ENCODE measurements at places on chromosomes 11 and 22. TPM values are rescaled to one million over a fixed set of nuclear protein-coding genes. Genes with fewer than 3 reads are reported as not detected.

Gene RNF26
- total RNA-seq, result 16.8 TPM

Gene POU2AF1
- total RNA-seq, result not detected

Gene FOLR2
- not detected for total RNA-seq

GRCh38 chr11:57460758-57461749, 726 bp downstream of the RTN4RL2 start:
- no peak for DNase-seq

DNA sequence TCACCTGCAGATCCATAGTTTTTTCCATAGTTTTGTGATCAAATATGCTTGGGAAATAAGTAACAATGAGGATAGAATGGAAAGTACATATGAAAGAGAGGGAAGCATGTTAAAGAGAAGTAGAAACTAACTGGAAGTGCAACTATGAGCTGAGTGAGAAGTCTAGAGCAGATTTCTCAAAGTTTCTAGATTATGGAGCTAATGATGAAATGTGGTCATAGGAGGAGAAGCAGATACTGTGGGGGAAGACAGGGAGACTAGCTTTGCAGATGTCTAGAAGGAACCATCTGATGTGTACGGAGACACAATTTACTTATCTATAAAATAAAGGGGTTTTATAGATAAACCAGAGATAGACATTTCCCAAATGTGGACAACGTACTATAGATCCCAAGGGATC, 37.1 kb downstream of the RELT start:
- no peak for DNase-seq

Gene RGL4
- total RNA-seq, result not detected

DNA sequence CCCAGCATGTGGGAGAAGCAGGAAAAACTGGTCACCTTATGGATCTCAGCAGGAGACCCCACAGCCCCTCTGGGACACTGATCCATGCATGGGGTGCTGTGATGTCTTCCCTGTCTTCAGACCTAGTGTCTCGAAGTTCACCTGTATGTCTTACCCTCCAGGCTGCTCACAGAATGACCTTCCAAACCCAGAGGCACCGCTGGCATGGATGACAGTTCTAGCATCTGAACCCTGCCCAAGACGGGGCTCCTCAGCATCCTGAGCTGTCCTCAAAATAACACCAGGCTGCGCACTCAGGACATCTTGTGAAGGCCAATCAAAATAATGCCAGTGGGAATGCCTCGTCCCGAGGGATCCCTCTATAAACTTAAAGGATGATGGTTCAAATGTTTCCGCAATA, 824.9 kb downstream of the TBC1D22A start:
- DNase-seq, result no peak

DNA sequence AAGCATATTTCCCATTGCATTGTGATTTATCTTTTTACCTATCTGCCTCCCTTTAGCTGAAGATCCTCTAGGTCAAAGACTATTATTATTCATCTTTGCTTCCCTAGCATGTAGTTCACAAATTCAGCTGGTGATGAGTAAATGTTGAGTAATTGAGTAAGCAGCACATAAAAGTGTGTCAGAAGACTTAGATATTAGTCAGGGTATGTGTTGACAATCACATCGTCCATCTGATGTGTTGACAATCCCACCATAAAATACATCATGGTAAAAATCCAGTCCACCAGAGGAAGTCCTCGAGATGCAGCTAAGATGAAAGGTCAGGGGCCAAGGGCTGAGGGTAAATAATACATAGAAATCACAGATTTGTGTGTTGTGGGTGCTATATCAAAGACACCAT, 22.9 kb upstream of the ABTB2 start:
- DNase-seq, result no peak

DNA sequence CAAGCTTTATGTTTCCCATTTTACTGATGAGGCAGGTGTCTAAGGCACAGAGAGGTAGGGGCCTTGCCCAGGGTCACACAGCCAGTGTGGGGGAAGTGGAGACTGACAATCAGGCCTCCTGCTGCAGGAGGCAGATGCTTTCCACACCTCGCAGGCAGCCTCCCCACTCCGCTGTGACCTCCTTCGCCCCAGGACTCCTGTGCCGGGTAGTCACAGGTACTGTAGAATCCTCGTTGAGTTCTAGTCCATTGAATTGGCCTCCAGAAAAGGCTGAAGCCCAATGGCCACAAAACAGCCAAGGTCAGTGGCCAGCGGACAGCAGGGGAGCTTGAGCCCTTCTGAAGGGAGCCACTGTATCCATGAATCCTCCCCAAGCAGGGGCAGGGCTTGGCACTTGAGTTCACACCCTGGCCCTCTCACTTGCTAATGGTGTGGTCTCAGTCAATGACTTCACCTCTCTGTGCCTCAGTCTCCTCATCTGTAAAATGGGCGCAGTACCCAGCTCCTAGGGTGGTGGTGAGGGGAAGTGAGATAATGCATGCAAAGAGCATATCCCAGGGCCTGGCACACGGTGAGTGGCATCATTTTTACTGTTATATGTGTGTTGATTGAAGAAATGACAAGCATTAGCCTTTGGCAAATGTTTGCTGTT, 1.1 kb upstream of the FXYD2 start:
- no peak for DNase-seq

Gene GLB1L2
- 0.17 TPM for total RNA-seq

GRCh38 chr11:17541330-17541885, 2.8 kb downstream of the USH1C start:
- no peak for DNase-seq

GRCh38 chr11:134561331-134561720, 149.3 kb upstream of the B3GAT1 start:
- DNase-seq, result no peak

Gene CNTF
- total RNA-seq, result 1.7 TPM

Gene HBG1
- total RNA-seq, result not detected

Gene TLCD5
- total RNA-seq, result 8.5 TPM

- DNase-seq, result no peak
Measured at GRCh38 chr11:65482306-65482850, 16.5 kb upstream of the MALAT1 start.

DNA sequence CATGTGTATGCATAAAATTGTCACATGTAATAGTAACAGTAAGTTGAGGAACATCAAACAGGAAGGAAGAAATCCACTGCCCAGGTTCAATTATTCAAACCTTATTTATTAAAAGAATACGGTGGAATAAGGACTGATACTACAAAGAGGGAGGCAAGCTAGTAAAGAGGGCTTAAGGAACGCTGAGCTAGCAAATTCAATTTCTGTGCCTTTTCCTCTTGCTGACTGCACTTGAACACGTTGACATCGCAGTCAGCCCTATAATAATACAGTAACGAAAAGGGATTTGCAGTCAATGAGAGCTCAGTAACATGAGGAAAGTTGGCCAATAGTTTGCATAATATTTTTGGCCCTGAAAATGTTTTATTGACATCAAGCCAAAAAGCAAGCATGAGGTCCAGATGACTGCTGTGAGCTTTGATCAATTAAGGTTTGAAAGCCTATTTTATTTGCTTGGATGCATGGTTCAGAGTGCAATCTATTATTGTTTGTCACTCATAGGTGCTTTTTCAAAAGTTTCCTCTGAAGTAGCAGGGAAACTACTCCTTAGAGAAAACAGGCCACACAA, 861.8 kb downstream of the LRRC4C start:
- DNase-seq, result no peak

GRCh38 chr11:110196241-110196754, 100.1 kb downstream of the RDX start:
- DNase-seq, result peak; percentile 58

DNA sequence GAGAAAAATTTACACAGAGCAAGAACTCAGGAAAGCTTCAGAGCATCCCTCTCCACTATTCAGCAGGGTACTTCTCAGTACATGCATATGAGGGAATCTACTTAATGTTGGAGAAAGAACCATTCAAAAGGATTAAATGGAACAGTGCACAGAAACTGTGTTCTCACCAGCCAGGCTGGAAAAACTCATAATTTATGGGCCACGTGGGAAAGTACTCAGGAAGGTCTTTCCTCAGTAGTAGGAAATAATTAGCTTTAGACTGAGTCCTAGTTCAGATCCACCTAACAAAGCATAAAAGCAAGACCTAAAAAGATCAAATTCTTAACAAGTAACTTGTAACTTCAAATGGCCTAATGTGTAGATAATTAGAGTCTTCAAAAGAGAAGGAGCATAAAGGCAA, 134.0 kb downstream of the FAM76B start:
- peak; percentile 5 for DNase-seq

Gene PKP3
- 0.68 TPM for total RNA-seq
